ENCODE measurements at places on chromosomes 7 and 10.

GRCh38 chr10:27720529-27720928 is 25.1 kb downstream of the MKX start:
- no peak for DNase-seq

GRCh38 chr7:77734659-77735421 is 38.6 kb downstream of the RSBN1L start:
- no peak for DNase-seq

DNA sequence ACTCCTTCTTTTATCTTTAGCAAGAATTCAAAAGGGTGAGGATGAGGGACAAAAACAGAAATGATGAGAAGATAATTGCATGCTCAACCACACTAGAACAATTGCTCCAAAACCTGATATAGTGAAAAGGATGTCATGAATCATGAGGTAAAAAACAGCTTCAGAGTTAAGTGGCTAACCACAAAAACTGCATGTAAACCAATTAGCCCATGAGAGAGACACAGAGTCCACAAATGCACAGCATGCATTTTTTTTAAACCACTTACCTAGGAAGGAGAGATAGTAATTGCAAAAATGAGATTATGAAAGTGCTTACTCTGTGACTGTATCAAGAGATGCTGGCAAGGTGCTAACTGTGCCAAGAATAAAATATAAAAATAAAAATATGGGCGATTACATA is 132.9 kb downstream of the MBL2 start:
- DNase-seq, result no peak

- no peak for DNase-seq
Observed at GRCh38 chr10:131177431-131178327, 133.8 kb downstream of the TCERG1L start.

- DNase-seq, result no peak
Observed at GRCh38 chr10:81219758-81220157, 655.2 kb upstream of the NRG3 start.

GRCh38 chr7:71752171-71752935 is 620.4 kb downstream of the GALNT17 start:
- peak; percentile 0 for DNase-seq

DNA sequence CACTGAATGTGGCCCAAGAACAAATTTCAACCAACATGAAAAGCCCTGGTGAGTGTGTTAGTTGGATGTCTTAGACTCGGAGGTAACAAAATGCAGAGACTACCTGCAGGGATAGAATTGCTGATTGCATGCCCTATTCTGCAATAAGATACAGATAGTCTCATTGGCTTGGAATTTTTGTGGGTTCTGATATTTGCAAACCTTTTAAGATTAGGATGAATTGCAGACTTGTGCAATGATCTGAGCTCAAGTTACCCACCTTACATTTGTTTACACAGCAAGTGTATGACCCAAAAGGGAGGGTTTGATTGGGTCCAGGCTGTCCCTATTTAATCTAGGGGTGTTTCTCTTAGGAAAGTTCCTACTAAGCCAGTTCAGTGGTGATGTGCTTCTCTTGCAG is 45.4 kb downstream of the GPR37 start:
- no peak for DNase-seq

GRCh38 chr10:101646364-101646763 is 48.6 kb downstream of the FBXW4 start:
- DNase-seq, result peak; percentile 47

DNA sequence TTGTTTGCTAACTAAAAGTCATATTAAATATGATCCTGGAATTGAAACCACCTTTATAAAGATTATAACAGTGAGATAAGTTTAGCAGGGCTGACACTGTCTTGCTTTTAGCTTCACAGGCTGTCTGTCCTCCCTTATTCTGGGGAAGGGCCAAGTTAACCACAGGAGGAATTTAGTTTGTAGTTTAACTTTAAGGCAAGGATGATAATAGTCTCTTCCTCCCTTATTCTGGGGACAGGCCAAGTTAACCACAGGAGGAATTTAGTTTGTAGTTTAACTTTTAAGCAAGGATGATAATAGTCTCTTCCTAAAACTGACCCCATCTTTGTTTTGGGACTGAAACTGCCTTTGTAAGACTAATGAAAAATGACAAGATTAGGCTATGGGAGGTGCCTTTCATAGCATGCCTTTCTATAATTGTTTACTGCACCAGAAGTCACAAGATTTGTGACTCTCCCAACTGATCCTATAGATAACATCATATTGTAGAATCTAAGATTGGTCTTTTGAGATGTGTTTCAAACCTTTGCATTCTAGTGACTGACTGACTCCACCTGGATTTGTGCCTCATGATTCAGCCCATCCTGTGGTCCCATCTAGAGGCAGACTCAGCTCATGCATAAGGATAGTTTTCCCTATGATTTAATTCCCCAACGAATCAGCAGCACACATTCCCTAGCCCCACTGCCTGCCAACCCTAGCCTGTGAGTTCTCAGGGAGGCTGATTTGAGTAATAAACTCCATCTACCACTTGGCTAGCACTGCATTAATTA is 212.0 kb downstream of the MAGI2 start:
- DNase-seq, result no peak

DNA sequence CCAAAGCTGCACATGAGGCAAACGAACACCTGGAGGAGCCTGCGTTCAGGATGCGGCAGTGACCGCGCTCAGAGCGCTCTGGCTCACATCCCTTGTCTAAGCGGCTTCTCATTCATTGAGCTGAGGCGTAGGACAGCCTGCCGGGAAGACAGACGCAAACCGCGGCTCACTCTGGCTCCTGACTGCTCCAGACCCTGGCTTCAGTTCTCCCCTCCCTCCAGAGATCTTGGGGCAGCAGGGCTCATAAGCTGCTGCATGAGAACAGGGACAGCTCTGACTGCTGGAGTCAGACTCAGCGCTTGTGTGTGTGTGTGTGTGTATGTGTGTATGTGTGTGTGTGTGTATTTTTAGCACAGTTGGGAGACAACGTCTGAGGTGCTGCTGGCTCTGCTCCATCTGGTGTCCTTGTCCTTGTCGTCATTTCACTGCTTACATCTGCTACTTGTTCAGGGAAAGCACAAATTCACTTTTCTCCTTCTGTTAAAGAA is 15.8 kb upstream of the LYZL2 start:
- DNase-seq, result no peak

DNA sequence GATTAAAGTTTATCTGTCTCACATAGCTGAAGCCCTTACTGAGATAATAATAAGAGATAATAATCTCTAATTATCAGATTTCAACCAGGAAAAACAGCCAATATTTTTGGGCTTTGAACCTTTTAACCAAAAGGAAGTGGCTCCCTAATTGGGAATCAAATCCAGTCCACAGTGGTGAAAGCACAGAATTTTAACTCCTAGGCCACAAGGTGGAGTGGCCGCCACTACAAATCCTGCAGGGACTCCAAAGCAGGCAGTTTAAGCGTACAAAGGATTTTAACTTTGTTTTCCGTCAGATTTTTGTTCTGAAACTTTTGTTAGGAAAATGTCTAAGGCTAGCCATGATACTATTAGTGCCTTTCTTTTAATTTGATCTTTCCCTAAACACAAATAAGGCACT is 99.6 kb upstream of the CCNY start:
- DNase-seq, result no peak

DNA sequence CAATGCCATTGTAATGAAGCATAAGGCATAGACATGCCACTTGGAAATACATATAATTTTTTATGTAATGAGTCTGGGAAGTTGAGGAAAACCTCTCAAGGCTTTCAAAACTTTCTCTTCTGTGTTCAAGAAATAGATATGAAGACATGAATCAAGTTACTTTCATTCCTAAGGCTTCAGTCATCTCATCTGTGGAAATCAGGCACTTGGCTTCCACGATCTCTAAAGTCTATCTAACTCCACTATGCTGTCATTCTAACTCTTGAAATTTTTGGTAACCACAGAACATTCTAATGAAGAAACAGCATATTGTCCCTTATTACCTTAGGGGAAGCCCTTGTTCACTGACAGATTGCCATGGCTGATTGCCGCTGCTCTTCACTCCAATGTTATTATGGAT is 242.6 kb downstream of the CNTNAP2 start:
- DNase-seq, result no peak

- DNase-seq, result peak; percentile 64
Observed at GRCh38 chr10:80460399-80461207, 6.5 kb downstream of the TSPAN14 start.

- DNase-seq, result no peak
Observed at GRCh38 chr10:23412223-23412622, 26.7 kb upstream of the OTUD1 start.

- no peak for DNase-seq
Observed at GRCh38 chr10:7945469-7946187, 108.9 kb upstream of the GATA3 start.

- DNase-seq, result no peak
Observed at GRCh38 chr7:133837224-133837623, 289.9 kb upstream of the LRGUK start.

- DNase-seq, result no peak
Observed at GRCh38 chr10:60490013-60490412, 100.3 kb upstream of the ANK3 start.

DNA sequence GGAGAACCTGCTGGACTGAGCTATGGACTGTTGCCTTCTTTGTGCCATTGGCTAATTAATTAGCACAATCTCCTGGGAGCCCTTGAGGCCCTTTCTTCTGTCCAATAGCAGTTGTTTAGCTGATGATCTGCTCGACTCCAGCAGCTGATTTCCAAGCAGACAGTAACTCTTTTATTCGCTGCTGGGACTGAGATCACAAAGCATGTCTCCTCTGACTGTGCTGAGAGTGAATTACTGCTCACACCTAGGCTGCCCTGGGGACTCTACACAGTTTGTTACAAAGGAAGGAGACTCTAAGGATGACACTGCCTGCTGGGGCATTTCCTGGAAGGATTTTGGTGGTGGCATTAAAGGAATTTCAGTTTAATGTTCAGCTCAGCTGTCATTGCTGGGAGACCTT is 31.4 kb downstream of the CASP7 start:
- no peak for DNase-seq

GRCh38 chr10:124066126-124066700 is 27.2 kb downstream of the CHST15 start:
- DNase-seq, result no peak

- DNase-seq, result no peak
Observed at GRCh38 chr7:70585071-70585470, 546.9 kb upstream of the GALNT17 start.

GRCh38 chr10:88281592-88282347 is 301.3 kb downstream of the RNLS start:
- no peak for DNase-seq

DNA sequence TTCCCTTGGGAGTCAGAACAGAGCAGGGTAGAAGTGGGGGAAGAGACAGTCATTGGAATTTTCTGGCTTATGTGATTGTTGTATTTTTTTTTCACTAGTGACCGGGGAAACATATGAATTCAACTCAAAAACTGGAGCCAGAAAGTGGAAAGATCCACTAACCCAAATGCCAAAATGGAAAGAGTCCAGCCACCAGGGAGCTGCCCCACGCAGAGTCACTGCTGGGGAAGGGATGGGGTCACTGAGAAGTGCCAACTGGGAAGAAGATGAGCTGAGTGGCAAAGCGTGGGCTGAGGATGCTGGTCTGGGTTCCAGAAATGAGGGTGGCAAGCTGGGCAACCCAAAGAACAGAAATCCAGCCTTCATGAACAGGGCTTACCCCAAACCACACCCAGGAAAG is 69.2 kb downstream of the CDHR3 start:
- DNase-seq, result no peak

- no peak for DNase-seq
Observed at GRCh38 chr7:131400681-131401176, 73.1 kb downstream of the MKLN1 start.

DNA sequence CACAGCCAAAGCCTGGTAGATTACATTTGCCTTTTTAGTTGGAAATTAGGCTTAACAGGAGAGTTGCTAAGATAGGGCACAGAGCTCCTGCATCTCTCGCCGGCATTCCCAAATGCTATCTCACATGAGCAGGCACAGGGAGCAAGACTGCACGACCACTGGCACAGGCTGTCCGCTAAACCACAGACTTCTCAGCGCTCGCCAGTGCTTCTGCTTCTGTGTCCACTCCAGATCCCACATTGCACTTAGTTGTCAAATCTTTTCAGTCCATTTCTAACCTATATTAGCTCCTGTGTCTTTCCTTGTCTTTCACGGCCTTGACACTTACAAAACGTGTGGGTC is 138.9 kb downstream of the EGFR start:
- DNase-seq, result no peak

DNA sequence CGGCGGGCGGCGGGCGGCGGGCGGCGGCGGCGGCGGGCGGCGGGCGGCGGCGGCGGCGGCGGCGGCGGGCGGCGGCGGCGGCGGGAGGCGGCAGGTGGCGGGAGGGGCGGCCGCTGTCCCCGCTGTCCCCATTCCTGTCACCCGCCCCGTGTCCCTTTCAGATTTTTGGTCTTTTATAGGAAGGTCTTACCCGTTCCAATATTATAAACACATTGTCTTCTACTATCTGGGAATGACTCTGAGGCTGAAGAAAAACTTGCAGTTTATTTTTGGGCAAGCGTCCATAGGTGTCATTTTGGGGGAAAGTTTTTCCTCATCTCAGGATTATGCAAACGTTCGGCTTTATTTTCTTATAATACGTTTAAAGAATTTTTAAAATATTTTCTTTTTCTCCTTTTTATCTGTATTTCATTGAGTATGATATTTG is 578 bp downstream of the ZNF713 start:
- DNase-seq, result no peak

DNA sequence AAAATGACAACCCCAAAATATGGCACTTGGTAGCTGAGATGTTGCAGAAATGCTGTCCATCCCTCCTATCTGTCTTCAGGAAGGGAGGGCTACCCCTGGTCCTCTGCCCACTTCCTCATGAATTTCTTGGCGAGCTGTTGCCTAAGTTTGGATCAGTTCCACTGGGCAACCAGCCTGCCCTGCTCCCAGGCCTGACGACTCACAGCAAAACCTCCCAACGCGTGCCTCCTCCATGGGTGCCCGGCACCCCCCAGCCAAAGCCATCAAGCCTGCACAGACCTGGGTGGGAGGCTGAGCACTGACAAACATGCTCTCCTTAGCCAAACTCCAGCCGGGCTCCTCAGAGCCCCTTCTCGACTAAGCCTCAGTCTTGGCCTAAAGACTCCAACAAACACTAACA is 8.9 kb downstream of the VSTM4 start:
- DNase-seq, result peak; percentile 43

DNA sequence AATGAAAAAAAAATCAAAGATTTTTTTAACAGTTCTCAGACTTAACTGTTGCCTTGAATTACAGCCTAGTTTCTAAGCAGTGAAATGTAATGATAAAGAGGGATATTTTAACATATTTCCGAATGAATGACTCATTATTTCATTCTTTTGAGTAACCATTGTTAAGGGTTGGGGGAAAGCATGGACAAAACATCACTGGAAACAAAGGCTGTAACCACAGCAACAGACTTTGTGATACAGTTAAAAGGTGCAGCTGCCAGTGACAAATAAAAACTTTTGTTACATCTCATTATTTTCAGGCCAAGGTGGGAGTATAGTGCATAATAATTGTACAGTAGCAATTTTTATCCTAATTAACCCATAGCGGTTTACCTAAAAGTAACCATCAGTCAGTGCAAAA is 172.6 kb downstream of the LRRTM3 start:
- DNase-seq, result no peak

DNA sequence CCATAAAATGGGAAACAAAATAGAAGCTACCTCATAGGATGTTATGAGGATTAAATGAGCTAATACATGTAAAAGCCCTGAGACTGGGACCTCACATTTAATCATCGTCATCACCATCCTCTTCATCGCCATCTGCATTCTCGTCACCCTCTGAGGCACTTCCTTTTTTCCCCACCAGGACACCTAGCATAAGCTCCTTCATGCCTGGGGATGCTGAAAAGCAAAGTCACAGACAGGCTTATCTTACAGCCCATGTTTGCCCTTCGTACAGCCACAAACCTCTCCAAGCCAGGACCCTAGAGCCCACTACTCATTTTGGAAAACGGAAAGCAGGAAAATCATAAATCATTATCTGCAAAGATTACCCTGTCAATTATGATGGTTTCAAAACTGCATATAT is 249.6 kb downstream of the GPAM start:
- no peak for DNase-seq
